Stimulated activated CD8-positive, alpha-beta memory T cell treated with anti-CD3 and anti-CD28 coated beads, Interleukin-7, amount 100 ng/mL, for 4 hours (primary cell): ENCODE measurements at places on chromosomes 11 and 22.

- no peak for DNase-seq
Measured at GRCh38 chr11:117497206-117497951, 169.7 kb downstream of the CEP164 start.

- no peak for DNase-seq
Measured at GRCh38 chr11:116353589-116353988, 419.2 kb downstream of the BUD13 start.

- DNase-seq = peak; percentile 39
Measured at GRCh38 chr11:122843281-122844141, 5.2 kb downstream of the CRTAM start.

DNA sequence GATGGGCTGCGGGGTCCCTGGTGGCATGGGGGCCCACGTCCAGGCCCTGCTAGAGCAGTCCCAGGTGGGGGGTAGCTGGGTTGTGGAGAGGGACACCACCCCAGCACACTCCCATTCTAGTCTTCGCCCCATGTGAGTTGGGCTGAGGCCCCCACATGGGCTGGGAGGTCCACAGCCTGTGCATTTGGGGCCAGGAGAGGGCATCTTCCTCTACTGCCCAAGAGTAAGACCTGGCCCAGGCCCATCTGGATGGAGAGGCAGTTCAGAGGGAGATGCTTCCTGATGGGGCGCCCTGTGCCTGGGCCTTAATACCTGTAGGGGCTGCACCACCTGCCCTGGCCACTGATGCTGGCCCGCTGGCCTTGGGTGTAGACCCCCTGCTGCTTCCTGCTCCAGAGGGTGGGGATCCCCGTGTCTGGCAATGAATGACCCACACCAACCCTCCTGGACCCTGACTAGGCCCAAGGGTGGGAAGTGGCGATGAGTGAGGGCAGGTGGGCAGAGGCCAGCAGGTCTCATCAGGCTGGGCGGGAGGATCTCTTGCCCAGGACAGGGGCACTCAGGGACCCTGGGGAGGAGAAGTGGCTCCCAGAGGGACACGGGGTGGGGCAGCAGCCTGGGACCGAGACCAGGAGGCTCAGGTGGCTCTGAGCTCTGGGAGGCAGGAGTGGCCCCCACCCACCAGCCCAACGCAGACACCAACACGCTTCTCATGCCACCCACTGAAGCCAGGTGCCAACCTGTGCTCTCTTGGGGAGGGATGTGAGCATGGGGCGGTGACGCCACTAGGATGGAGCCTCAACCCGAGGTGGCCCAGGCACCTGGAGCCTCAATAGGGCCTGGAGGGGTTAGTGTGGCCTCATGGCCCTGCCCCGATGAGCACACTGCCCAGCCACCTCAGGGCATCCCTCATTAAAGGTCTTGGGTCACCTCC, 17.4 kb upstream of the GNB1L start:
- DNase-seq = no peak

GRCh38 chr11:67310246-67311050, 7.1 kb downstream of the SSH3 start:
- DNase-seq = no peak

DNA sequence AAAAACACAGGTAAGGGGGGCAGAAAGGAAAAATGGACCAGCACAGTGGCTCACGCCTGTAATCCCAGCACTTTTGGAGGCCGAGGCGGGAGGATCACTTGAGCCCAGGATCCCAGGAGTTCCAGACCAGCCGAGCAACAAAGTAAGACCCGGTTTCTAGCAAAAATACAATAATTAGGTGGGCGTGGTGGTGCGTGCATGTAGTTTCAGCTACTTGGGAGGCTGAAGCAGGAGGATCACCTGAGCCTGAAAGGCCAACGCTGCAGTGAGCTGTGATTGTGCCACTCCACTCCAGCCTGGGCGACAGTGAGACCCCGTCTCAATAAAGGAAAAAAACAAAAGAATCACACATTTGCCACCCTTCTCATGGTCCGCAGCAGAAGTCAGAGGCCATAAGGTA, 519.4 kb downstream of the BRD1 start:
- DNase-seq = no peak

- no peak for DNase-seq
Measured at GRCh38 chr22:38086942-38087341, 3.0 kb upstream of the SLC16A8 start.

GRCh38 chr22:44479662-44480061, 18.4 kb downstream of the RTL6 start:
- DNase-seq = no peak

GRCh38 chr11:102267609-102268008, 49.7 kb upstream of the BIRC3 start:
- DNase-seq = no peak

GRCh38 chr11:133821776-133822175, 23.5 kb downstream of the SPATA19 start:
- DNase-seq = no peak

DNA sequence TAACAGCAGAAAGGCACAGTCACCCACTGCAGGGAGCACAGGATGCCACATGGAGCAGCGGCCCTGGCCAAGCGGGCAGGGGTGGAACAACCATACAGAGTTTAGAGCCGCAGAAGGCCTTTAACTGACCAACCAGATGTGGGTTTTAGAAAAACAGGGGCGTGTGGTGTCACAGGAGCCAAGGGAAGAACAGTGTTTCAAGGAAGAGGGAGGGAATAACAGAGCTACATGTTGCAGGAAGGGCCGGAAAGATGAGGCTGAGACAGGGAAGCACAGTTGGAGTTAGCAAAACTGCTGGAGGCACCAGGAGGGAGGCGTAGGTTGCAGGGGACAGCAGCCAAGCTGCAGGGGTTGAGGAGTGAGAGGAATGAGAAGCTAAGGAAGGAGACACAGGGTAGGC, 7.8 kb upstream of the NAA40 start:
- DNase-seq = no peak

DNA sequence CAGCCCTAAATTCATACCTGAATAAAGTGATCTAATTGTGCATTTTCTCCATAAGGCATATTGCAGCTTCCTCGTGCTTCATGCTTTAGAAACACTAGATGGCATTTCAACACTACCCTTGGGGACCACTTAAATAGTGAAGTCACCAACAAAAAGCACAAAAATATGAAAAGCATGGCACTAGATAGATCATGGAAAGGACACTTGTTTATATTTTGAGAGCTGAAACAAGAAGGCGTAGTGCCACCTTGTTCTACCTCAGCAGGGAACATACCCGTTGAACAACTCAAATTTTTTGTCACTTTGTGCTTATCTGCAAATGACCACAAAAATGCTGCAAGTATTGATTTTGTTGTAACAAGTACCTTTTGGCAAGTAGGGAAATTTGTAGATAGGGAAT, 8.6 kb downstream of the TBCEL start:
- DNase-seq = no peak
